ENCODE measurements at places on chromosomes 1 and 21.

- no peak for DNase-seq
These were observed 1162.5 kb upstream of the PRMT6 start for GRCh38 chr1:105894006-105894405.

GRCh38 chr1:30683699-30684098, 39.7 kb downstream of the MATN1 start:
- DNase-seq, result no peak

GRCh38 chr1:59220356-59220755, 76.5 kb upstream of the FGGY start:
- no peak for DNase-seq

GRCh38 chr1:90339811-90340210, 344.9 kb downstream of the ZNF326 start:
- DNase-seq, result no peak

- DNase-seq, result no peak
These were observed 45.6 kb downstream of the IRF2BP2 start for GRCh38 chr1:234564035-234565029.

Measured in activated naive CD4-positive, alpha-beta T cell treated with anti-CD3 and anti-CD28 coated beads, Interleukin-2, amount 50 U/mL, for 72 hours (primary cell).